Naive B cell (primary cell): ENCODE measurements at places on chromosomes 5 and 9.

- DNase-seq, result no peak
These were observed 267.2 kb upstream of the MSX2 start for GRCh38 chr5:174457141-174457678.

GRCh38 chr9:90176901-90177300, 465.7 kb downstream of the DIRAS2 start:
- DNase-seq, result no peak

DNA sequence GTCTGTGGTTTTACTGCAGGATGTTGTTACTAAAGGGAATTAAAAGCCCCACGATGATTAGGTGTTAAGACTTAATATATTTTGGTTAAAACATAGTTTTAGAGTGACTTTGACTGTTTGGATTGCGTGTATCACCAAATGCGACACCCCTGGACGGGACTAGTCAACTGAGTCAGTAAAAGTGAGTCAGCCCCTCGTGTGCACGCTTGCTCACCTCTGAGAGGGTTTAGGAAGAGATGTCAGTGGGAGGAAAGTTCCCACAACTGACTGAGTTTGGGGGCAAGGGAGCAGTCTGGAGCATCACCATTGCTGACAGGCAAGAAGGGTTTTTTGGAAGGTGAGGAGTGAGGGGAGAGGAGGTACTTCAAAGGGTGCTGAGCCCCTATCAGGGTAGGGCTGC, 14.4 kb upstream of the DMRT3 start:
- no peak for DNase-seq

- no peak for DNase-seq
These were observed 230.7 kb downstream of the COMMD10 start for GRCh38 chr5:116315531-116315930.

DNA sequence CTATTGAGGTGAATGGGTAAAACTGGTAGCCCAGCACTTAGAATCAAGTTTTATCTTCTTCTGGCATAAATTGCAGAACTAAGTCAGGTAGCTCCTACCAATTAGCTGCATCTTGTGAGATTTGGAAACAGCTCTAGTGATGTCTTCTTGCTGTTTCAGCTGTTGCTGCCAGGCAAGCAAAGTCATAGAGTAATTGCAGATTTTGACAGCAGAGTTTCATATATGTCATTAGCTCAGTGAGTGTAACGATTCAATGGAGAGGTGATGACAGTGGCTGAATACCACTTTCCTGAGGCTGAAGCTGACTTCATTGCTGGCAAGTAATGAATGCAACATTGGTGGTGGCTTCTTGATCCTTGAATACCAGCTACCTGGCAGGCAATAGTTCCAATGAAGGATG, 1109.7 kb upstream of the CDH18 start:
- DNase-seq, result no peak

- no peak for DNase-seq
These were observed 7.1 kb downstream of the EIF4E1B start for GRCh38 chr5:176637556-176637955.

- DNase-seq, result no peak
These were observed 494.2 kb upstream of the KLF4 start for GRCh38 chr9:107983762-107984161.

GRCh38 chr5:170554521-170555267, 50.9 kb downstream of the KCNIP1 start:
- DNase-seq, result no peak

- no peak for DNase-seq
These were observed 114.9 kb downstream of the ICE1 start for GRCh38 chr5:5537426-5537825.

DNA sequence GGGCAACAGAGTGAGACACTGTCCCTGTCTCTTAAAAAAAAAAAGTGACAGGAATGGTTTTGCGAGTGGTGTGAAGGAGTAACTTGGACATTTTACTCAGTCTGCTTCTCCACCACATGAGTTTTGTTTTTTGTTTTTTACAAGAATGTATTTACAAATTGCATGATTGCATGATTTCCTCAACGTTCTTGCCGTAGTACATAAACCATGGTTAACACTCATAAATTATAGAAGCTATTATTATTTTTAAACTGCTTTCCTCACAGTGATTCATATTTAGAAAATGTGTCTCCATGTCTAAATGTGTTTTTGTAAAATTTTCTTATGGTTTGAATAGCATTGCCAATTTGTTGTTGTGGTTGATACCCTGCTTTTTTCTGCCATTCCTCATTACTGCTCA, 220.0 kb downstream of the GOLPH3 start:
- no peak for DNase-seq

- no peak for DNase-seq
These were observed 412.2 kb upstream of the SLC24A2 start for GRCh38 chr9:20200991-20201431.

DNA sequence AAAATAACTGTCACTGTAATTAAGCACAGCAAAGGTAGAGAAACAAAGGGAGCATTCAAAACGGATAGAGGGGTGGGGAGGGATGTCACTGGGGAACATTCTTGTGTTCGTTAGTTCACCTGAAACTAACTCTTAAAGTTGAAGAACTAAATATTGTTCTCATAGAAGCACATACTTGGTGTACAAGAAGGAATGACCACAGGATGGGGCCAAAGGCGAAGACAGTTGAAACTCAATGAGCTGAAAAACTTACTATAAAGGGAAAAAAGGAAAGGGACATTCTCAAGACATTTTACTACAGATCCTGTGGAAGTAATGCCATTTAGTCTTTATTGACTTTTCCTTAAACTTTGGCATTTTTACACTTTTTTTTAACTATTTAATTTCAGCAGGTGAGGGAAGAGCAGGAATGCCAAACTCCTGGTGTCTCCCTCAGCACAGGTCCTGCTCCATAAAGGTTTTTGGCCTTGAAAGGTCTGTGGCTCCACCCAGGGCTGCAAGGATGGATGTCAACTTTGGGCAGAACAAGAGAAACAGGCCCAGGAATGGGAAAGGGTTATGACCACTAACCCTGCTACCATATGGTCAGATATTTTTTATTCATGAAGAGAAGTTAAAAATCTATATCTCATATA, 197.6 kb upstream of the RASA1 start:
- no peak for DNase-seq

DNA sequence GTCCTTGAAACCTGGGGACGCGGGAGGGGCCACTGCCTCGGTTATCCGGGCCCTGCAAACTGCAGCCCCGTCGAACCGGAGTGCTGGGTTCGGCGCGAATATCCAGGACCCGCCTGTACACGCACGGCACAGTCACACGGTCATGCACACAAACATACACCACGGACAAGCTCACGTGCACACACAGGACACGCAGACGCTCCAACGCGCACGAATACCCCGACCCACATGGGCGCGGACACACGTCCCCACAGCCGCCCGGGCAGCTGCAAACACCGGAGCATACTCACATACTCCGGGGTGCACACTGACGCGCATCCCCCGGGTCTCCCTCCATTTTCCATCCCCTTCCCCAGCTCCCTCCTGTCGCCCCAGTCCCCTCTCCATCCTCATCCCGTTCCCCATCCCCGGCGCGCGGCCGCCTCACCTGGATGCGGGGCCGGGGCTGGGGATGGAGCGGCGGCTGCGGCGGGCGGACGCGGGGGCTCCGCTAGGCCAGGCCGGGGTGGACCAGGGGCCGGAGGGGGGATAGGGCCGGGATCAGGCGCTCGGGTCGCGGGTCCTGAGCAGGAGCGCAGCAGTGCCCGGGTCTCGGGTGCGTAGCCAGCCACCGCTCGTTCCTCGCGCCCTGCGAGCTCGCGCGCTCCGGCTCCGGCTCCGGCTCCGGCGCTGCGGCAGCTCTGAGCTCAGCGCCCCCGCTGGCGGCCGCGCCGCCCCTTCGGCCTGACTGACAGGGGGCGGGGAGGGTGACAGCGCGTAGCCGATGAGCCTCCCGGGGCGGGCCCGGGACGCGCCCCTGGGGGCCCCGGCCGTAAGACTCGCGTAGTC, at the start of the genes EIF4E1B and SNCB:
EIF4E1B (plus strand) TSS at position 823 of the 828 bp plus-strand sequence. CDS start 12,113 bp downstream, outside the sequence.
SNCB (minus strand) TSS at position 682 of the 828 bp plus-strand sequence. CDS start 880 bp downstream, outside the sequence.
- peak; percentile 68 for DNase-seq

GRCh38 chr9:128617943-128618342, 38.7 kb downstream of the DYNC2I2 start:
- no peak for DNase-seq

DNA sequence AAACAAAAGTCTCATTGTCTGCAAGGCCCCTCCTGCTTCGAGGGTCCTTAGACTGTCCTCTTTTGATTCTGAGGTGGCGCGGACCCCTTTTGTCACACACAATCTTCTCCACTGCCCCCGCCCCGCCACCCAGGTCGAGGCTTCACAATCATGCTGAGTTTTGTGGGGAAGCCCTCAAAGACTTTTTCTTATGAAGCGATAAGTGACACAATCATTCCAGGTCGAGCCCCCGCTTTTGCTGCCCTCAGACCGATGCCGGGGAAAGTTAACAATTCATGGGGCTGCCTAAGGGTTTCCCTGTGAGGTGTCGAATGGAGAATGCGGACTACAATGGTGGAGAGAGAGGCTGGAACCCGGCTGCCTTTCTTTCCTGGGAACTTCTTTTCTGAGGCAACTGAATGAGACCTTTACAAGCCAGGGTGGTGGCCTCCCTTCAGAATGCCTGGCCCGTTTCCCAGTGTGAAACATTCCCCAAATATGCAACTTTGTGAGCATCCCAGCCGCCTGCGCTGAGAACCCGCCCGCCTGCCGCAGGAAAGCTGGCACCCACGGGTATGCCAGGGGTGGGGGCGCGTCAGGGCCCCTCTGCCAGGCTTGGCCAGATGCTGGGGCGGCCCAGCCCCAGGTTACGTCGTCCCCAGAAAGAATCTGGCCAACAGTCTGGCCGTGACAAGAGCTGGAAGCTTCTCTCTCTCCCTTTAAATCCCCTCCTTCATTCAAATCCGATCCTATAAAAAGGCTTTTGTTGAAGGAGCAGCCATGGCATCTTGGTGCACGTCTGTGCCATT, 71.9 kb downstream of the MAP1B start:
- no peak for DNase-seq

DNA sequence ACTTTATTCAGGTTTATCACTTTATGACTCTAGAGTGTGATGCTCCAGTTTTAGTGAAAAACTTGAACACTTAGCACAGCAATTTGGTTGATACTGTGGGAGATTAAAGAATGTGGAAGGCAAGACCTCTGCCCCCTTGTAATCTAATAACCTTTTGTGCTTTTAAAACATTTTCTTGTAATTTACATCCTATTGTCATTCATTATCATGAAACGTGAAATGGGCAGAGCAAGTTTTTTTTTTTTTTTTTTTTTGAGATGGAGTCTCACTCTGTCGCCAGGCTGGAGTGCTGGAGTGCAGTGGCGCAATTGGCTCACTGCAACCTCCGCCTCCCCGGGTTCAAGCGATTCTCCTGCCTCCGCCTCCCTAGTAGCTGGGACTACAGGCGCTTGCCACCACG, 1.8 kb downstream of the PAIP2 start:
- no peak for DNase-seq

- no peak for DNase-seq
These were observed 1275.4 kb upstream of the C9orf72 start for GRCh38 chr9:28848671-28849070.

GRCh38 chr5:8033261-8033660, 164.3 kb downstream of the MTRR start:
- DNase-seq, result no peak

DNA sequence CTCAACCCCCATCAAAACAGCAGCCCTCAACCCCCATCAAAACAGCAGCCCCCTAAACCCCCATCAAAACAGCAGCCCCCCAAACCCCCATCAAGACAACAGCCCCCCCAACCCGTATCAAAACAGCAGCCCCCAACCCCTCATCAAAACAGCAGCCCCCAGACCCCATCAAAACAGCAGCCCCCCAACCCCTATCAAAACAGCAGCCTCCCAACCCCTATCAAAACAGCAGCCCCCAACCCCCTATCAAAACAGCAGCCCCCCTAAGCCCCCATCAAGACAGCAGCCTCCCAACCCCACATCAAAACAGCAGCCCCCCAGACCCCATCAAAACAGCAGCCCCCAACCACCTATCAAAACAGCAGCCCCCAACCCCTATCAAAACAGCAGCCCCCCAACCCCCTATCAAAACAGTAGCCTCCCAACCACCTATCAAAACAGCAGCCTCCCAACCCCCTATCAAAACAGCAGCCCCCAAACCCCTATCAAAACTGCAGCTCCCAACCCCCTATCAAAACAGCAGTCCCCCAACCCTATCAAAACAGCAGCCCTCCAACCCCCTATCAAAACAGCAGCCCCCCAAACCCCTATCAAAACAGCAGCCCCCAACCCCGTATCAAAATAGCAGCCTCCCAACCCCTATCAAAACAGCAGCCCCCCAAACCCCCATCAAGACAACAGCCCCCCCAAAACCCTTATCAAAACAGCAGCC, 1.2 kb downstream of the TPPP start:
- no peak for DNase-seq

DNA sequence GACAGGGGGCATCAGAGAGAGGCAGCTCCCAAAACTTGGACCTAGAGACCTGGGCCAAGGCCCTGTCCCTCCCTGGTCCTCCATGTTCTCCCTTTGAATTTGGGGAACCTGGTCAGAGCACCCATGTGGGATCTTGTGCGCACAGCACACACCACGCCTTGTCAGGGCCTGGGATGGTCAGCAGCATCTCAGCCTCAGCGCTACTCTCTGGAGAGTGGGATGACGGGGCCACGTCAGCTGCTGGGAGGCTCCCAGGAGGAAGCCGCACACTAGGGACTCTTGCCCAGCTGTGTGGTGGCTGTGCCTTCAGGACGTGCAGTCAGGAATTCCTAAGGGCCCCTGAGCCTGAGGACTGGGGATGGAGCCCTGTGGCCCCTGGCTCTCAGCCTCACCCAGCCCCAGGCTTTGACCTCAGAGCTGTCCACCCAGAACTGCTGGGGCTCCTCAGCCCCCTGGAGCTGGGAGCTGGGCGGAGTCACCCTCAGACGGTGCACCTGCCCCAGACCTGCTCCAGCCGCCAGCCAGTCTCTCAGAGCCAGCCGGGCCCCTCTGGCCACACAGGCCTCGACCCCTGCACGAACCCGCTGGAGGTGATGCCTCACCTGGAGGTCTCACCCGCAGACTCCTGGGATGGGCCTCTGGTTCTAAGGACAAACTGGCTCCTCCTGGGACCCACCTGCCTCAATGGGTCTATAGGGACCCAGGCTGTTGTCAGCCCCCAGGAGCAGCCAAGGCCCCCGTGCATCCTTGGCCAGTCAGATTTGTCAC, 38.3 kb upstream of the EGFL7 start:
- no peak for DNase-seq

DNA sequence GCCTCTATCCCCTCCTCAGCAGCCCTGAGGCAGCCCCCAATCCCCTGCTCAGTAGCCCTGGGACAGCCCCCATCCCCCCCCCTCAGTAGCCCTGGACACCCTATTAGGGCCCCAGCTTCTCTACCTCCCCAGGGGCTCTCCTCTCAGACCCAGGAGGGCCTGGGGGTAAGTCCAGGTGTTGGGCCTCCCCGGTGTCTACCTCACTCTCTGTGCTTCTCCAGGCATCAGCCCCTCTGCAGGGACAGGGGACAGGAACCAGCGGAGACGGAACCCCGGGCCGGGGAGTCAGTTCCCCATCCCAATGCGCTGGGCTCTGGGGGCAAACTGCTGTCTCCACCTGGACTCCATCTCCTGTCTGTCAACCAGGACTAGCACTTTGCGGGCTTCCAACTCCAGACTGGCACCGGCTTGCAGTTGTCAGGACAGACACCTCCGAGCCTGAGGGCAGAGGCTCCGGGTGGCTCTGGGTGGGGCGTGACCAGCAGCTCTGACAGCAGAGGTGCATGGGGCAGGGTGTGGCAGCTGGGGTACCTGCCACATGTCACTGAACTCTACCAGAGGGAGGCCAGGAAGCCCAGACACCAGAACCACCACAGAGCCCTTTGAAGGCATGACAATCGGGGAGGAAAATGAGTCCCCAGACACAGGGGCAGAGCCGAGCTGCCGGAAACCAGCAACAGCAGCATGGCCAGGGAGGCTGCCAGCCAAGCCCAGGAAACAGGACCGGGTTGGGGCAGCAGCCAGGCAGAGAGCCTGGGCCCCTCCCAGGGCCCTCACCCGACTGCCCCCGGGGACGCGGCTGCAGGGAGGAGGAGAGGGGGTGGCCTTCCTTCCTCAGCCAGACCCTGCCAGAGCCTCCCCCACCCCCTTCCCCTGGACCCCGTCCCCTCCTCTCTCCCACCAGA, 17.7 kb upstream of the UBAC1 start:
- peak; percentile 23 for DNase-seq
